Endodermal cell (in vitro differentiated cells): ENCODE measurements at places on chromosomes 7 and 10. TPM values are rescaled to one million over a fixed set of nuclear protein-coding genes. Genes with fewer than 3 reads are reported as not detected.

ZCWPW1 gene
- 1.9 and 2.0 TPM in 2 replicates for total RNA-seq

NPC1L1 gene
- 2.7 to 3.1 TPM (median 2.9 TPM) in 3 replicates for total RNA-seq

LIPJ gene
- total RNA-seq: not detected in 2 replicates

DNA sequence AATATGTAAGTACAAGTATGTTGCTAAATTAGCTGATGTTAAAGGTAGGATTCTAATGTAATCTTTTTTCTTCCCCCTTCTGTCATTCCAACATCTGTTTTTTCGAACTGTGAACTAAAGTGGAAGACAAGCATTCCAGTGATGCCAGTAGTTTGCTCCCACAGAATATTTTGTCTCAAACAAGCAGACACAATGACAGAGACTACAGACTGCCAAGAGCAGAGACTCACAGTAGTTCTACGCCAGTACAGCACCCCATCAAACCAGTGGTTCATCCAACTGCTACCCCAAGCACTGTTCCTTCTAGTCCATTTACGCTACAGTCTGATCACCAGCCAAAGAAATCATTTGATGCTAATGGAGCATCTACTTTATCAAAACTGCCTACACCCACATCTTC, 62.7 kb downstream of the WAC start:
- no peak for DNase-seq

- DNase-seq: no peak
Observed at GRCh38 chr7:112882511-112882910, 92.3 kb upstream of the TMEM168 start.

GRCh38 chr10:112801748-112802147, 148.3 kb upstream of the TCF7L2 start:
- DNase-seq: no peak

GRCh38 chr7:88670536-88670935, 89.0 kb upstream of the ZNF804B start:
- DNase-seq: no peak

DNA sequence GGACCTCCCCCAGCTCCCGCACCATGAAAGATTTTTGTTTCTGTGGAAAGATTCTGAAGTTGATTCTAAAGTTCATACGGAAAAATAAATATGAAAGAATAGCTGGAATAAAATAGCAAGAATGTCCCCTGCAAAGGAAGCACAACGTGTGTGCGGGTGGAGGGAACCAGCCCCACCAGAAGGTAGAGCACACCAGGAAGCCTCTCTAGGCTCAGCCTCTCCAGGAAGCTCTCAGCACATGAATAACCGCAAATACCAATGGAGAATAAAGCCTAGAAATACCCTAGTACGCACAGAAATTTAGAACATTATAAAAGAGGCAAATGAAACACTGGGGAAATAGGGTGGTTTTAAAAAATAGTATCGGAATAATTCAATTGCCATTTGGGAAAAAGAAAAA, 24.6 kb upstream of the FAM170B start:
- DNase-seq: peak; percentile 41
